ENCODE measurements at places on chromosomes 1 and 21. TPM values are rescaled to one million over a fixed set of nuclear protein-coding genes. Genes with fewer than 3 reads are reported as not detected.

TGFB2 gene
- not detected for total RNA-seq

MEX3A gene
- total RNA-seq = 0.56 TPM

ANGPTL3 gene
- total RNA-seq = not detected

CBR1 gene
- 47.8 TPM for total RNA-seq

MTR gene
- 46.9 TPM for total RNA-seq

GRIK3 gene
- total RNA-seq = not detected

CTTNBP2NL gene
- total RNA-seq = 2.8 TPM

CFAP74 gene
- not detected for total RNA-seq

HCN3 gene
- total RNA-seq = 6.1 TPM

KIF21B gene
- total RNA-seq = 155 TPM

CFAP57 gene
- 0.09 TPM for total RNA-seq

KISS1 gene
- not detected for total RNA-seq

COL24A1 gene
- not detected for total RNA-seq

FCRL5 gene
- total RNA-seq = not detected

GCSAML gene
- total RNA-seq = not detected

PTGFR gene
- not detected for total RNA-seq

CYP4Z1 gene
- not detected for total RNA-seq

IGSF9 gene
- not detected for total RNA-seq

IRF6 gene
- 1.3 TPM for total RNA-seq

CFHR4 gene
- total RNA-seq = not detected

TAS1R1 gene
- not detected for total RNA-seq

DIO1 gene
- not detected for total RNA-seq

EVI5 gene
- 14.0 TPM for total RNA-seq

ALG14 gene
- total RNA-seq = 2.8 TPM

C8A gene
- total RNA-seq = not detected

DCDC2B gene
- not detected for total RNA-seq

TMPRSS2 gene
- not detected for total RNA-seq

LCE3E gene
- total RNA-seq = not detected

Data from activated CD8-positive, alpha-beta memory T cell treated with anti-CD3 and anti-CD28 coated beads, Interleukin-2, amount 10 ng/mL, durations not matched to agents 7 days and 5 days (primary cell).